ENCODE measurements at places on chromosomes 5 and 9.

DNA sequence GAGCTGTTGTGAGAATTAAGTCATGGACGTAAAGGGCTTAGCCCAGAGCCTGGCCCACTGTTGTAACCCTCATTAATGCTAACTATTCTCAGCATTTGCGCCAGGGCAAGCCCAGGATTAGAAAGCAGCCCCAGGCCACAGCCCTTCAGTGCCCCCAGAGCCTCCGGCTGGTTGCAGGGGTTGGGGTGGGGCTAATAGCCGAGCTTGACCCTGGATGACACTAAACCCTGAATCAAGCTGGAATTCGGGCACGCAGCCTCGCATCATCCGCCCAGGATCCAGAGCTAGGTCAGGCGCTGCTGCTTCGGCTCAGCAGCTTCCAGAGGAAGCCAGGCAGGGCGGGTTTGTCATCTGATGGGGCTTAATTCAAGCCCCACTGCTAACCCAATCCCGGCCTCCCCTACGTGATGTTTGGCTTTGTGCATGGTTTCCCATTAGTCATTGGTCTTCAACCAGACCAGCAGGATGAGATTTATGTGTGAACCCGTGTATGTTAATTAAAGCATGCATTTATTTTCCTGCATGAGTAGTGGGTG lies 1.2 kb upstream of the MEGF9 start:
- H3K4me3 ChIP-seq = peak overlapping the region; percentile 82
- DNase-seq = no peak
- H3K4me1 ChIP-seq = peaks cover 32% of the 10 kb centered on the region
- H3K27me3 ChIP-seq = no peaks in the 10 kb centered on the region
- no peaks in the 10 kb centered on the region for H3K36me3 ChIP-seq
- no peak overlapping the region for H3K27ac ChIP-seq

- no peak for DNase-seq
- no peaks in the 10 kb centered on the region for H3K36me3 ChIP-seq
- no peak overlapping the region for H3K4me3 ChIP-seq
- no peak overlapping the region for H3K27ac ChIP-seq
- no peaks in the 10 kb centered on the region for H3K27me3 ChIP-seq
Observed at GRCh38 chr5:114185274-114185673, 176.6 kb upstream of the KCNN2 start.

DNA sequence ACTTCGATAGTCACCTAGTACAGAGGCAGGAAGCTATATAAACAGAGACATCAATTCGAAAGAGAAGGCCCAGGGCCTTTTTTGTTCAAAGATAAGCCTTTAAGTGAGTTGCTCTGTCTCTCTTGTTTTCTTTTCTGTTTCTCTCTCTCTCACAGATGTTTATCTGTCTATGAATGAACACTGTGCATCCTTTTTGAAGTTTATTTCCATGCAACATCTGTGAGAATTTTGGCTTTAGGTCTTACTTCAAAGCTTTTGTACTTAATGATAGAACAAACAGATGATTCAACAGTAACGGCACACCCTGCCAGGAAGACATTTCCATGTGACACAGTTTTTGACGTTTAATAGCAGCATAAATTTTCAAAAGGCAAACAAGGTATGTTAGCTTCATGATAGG lies 1413.1 kb upstream of the CDH6 start:
- DNase-seq = no peak

- peaks cover 15% of the 10 kb centered on the region for H3K36me3 ChIP-seq
- peak overlapping the region; percentile 26 for H3K4me3 ChIP-seq
- no peaks in the 10 kb centered on the region for H3K27me3 ChIP-seq
Observed at GRCh38 chr5:176530393-176530982, 6.7 kb downstream of the RNF44 start.

GRCh38 chr9:77648234-77649108 lies at the start of gene GNA14:
GNA14 (minus strand) TSS chr9:77648322; CDS start chr9:77647793, 529 bp downstream.
- no peak within 1 kb of the TSS for H3K27ac ChIP-seq
- H3K4me1 ChIP-seq = peaks cover 12% of the 10 kb centered on the region
- H3K27me3 ChIP-seq = peaks cover 35% of the 10 kb centered on the region
- peak; percentile 9 for DNase-seq
- no peaks in the 10 kb centered on the region for H3K36me3 ChIP-seq

DNA sequence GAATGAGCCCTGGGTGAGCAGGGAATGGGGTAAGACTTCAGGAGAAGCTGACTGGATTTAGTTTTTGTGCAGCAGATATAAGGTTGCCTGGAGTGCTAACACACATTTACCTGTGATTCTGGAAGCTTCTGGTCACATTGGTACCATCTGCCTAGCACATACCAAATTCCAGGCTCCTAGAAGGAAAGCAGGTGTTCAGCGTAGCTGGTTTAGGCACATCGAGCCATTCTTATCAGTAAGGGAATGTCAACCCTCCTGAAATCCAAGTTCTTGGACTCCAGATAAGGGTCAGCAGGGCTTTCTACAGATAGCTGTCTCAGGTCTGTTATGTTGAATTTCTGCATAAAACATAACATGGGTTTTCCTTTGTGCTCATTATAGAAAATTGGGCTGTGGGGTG lies 10.3 kb downstream of the TCERG1 start:
- H3K4me1 ChIP-seq = peaks cover 14% of the 10 kb centered on the region
- no peak overlapping the region for H3K27ac ChIP-seq
- no peaks in the 10 kb centered on the region for H3K27me3 ChIP-seq
- no peak overlapping the region for H3K4me3 ChIP-seq

- H3K36me3 ChIP-seq = peaks cover 70% of the 10 kb centered on the region
- DNase-seq = no peak
- H3K27me3 ChIP-seq = no peaks in the 10 kb centered on the region
- no peak overlapping the region for H3K4me3 ChIP-seq
- H3K27ac ChIP-seq = no peak overlapping the region
Observed at GRCh38 chr9:132646726-132647125, 23.1 kb downstream of the DDX31 start.

DNA sequence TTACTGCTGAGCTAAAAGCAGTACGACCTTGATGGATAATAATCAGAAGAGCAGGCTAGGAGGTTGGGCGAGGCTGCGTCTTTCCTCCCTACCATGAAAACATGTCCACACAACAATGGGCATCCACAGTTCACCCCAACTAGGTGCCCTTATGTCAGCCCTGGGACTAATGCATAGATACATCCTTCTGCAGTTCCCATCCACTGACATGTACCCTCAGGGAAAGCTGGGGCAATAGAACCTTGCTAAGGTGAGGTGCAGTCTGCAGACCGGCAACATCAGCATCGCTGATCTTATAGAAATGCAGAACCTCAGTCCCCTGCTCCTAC lies 697 bp upstream of the PRUNE2 start:
- H3K4me1 ChIP-seq = no peaks in the 10 kb centered on the region
- H3K27me3 ChIP-seq = peaks cover 51% of the 10 kb centered on the region
- no peak for DNase-seq
- no peak overlapping the region for H3K27ac ChIP-seq

- DNase-seq = no peak
- no peak overlapping the region for H3K27ac ChIP-seq
- peaks cover 15% of the 10 kb centered on the region for H3K4me1 ChIP-seq
- H3K4me3 ChIP-seq = no peak overlapping the region
Observed at GRCh38 chr5:60958088-60958487, 13.1 kb downstream of the NDUFAF2 start.

- H3K4me1 ChIP-seq = no peaks in the 10 kb centered on the region
- peaks cover 2% of the 10 kb centered on the region for H3K36me3 ChIP-seq
- H3K4me3 ChIP-seq = no peak overlapping the region
- H3K27ac ChIP-seq = no peak overlapping the region
- H3K27me3 ChIP-seq = peaks cover 12% of the 10 kb centered on the region
- DNase-seq = no peak
Observed at GRCh38 chr9:38263532-38263931, 129.0 kb upstream of the ALDH1B1 start.

DNA sequence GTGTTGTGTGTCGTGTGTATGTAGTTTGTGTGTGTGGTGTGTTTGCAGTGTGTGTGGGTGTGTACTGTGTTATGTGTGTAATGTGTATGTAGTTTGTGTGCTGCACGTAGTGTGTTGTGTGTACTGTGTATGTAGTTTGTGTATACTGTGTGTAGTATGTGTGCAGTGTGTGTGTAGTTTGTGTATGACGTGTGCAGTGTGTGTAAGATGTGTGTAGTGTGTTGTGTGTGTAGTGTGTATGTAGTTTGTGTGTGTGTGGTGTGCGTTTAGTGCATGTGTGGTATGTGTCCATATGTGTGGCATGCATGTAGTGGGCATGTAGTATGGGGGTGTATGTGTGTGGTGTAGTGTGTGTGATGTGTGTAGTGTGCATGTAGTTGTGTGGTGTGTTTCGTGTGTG lies 39.6 kb downstream of the SYK start:
- H3K36me3 ChIP-seq = no peaks in the 10 kb centered on the region
- H3K27me3 ChIP-seq = no peaks in the 10 kb centered on the region
- H3K27ac ChIP-seq = no peak overlapping the region
- peaks cover 11% of the 10 kb centered on the region for H3K4me1 ChIP-seq

- H3K27me3 ChIP-seq = no peaks in the 10 kb centered on the region
- peaks cover 92% of the 10 kb centered on the region for H3K4me1 ChIP-seq
- peak overlapping the region; percentile 97 for H3K27ac ChIP-seq
- peak overlapping the region; percentile 95 for H3K4me3 ChIP-seq
Observed at GRCh38 chr5:119274767-119275130, 81.1 kb upstream of the TNFAIP8 start.

DNA sequence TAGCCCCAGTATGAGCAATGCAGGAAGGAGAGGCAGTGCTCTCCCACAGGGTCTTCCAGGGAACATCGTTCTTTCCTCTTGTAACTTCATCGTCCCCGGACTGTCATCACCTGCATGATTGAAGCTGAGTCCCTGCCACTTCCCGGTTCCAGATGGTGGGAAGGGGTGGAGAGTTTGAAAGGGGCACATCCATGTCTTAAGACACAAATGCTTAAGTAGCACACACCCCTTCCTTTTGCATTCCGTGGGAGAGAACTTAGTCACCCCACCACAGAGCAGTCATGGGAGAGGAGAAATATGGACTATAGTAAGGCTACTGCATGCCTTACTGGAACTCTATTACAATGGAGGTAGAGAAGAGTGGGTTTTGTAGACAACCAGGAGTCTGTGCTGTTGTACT lies 165.3 kb upstream of the GAS1 start:
- H3K4me3 ChIP-seq = no peak overlapping the region
- H3K36me3 ChIP-seq = no peaks in the 10 kb centered on the region
- H3K27me3 ChIP-seq = peaks cover 4% of the 10 kb centered on the region
- H3K4me1 ChIP-seq = no peaks in the 10 kb centered on the region

GRCh38 chr5:10272053-10272874 lies 22.2 kb downstream of the CCT5 start:
- peaks cover 8% of the 10 kb centered on the region for H3K27me3 ChIP-seq
- no peak overlapping the region for H3K4me3 ChIP-seq
- no peak overlapping the region for H3K27ac ChIP-seq
- no peaks in the 10 kb centered on the region for H3K36me3 ChIP-seq
- no peak for DNase-seq

- no peaks in the 10 kb centered on the region for H3K4me1 ChIP-seq
- no peaks in the 10 kb centered on the region for H3K36me3 ChIP-seq
- H3K4me3 ChIP-seq = no peak overlapping the region
- no peak overlapping the region for H3K27ac ChIP-seq
- no peaks in the 10 kb centered on the region for H3K27me3 ChIP-seq
Observed at GRCh38 chr5:92944903-92945604, 636.0 kb downstream of the NR2F1-AS1 start.

GRCh38 chr9:7117676-7118561 lies 360.1 kb downstream of the KDM4C start:
- H3K36me3 ChIP-seq = peaks cover 21% of the 10 kb centered on the region
- H3K4me3 ChIP-seq = no peak overlapping the region
- no peak for DNase-seq

GRCh38 chr9:137167747-137168572 lies 1.9 kb downstream of the LRRC26 start:
- H3K36me3 ChIP-seq = no peaks in the 10 kb centered on the region
- H3K4me1 ChIP-seq = peaks cover 1% of the 10 kb centered on the region
- peaks cover 39% of the 10 kb centered on the region for H3K27me3 ChIP-seq
- no peak overlapping the region for H3K4me3 ChIP-seq

- H3K27me3 ChIP-seq = no peaks in the 10 kb centered on the region
- DNase-seq = no peak
- no peak overlapping the region for H3K27ac ChIP-seq
- no peak overlapping the region for H3K4me3 ChIP-seq
- H3K4me1 ChIP-seq = no peaks in the 10 kb centered on the region
Observed at GRCh38 chr9:70694758-70695157, 280.3 kb upstream of the KLF9 start.

DNA sequence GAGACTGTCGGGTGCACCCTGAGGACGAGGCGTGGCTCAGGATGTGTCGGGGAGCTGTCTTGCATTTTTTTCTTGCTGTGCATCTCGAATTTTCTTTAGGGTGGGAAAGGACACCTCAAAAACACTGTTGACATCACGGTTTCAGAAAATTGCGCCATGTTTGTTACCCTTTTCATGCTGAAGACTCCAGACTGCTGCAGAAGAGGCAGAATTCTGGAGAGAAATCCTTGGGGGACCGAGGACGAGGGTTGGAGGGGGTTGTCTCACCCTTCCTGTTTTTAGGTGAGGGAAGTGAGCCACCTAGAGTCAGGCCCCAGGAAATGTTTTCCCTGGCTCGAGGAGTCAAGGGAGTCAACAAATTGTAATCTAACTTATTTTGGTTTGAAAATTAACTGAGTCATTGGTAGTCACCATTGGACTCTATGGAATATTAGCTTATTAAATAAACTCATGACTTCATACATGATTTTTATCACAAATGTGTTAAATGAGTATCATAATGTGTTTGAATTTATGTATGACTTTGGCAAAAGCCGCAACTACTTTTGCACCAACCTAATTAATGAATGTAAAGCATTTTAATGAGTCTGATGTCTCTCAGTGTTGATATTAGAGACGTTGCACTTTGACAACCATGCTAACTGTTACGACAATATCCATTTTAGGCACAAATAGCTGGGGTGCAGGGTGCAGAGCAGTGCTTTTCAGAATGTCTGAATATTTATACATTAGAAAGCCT lies 724 bp upstream of the LYSMD3 start:
- H3K4me1 ChIP-seq = peaks cover 30% of the 10 kb centered on the region
- peak; percentile 57 for DNase-seq
- peak overlapping the region; percentile 92 for H3K4me3 ChIP-seq
- H3K27ac ChIP-seq = peak overlapping the region; percentile 93
- H3K36me3 ChIP-seq = peaks cover 11% of the 10 kb centered on the region
- peaks cover 20% of the 10 kb centered on the region for H3K27me3 ChIP-seq

DNA sequence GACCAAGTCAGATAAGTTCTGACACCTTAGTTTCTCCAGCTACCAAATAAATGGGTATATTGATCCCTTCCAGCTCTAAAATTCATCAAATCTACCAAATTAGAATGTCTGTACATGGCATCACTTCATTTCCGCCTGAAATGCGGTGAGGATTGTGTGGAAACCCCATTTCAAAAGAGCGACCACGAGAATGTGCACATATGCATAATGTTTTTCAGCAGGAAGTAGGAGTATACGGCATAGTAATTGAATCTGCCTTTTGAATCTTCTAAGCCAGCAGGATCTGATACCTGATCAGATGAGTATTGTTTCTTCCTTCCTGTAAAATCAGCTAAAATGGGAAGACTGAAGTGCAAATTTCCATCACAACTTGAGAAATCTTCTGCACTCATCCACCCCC lies 418.6 kb downstream of the TMEM38B start:
- no peak overlapping the region for H3K27ac ChIP-seq
- H3K36me3 ChIP-seq = no peaks in the 10 kb centered on the region
- H3K27me3 ChIP-seq = no peaks in the 10 kb centered on the region
- H3K4me1 ChIP-seq = no peaks in the 10 kb centered on the region
- H3K4me3 ChIP-seq = no peak overlapping the region

- peaks cover 7% of the 10 kb centered on the region for H3K27me3 ChIP-seq
- H3K4me1 ChIP-seq = no peaks in the 10 kb centered on the region
- H3K4me3 ChIP-seq = no peak overlapping the region
- H3K36me3 ChIP-seq = no peaks in the 10 kb centered on the region
- no peak for DNase-seq
Observed at GRCh38 chr5:68484307-68485068, 268.9 kb downstream of the PIK3R1 start.
